ENCODE measurements at places on chromosomes 7 and 10. TPM values are rescaled to one million over a fixed set of nuclear protein-coding genes. Genes with fewer than 3 reads are reported as not detected.

The ELMO1 gene
- 29.2 TPM for total RNA-seq

The MACROH2A2 gene
- total RNA-seq = 22.9 TPM

DNA sequence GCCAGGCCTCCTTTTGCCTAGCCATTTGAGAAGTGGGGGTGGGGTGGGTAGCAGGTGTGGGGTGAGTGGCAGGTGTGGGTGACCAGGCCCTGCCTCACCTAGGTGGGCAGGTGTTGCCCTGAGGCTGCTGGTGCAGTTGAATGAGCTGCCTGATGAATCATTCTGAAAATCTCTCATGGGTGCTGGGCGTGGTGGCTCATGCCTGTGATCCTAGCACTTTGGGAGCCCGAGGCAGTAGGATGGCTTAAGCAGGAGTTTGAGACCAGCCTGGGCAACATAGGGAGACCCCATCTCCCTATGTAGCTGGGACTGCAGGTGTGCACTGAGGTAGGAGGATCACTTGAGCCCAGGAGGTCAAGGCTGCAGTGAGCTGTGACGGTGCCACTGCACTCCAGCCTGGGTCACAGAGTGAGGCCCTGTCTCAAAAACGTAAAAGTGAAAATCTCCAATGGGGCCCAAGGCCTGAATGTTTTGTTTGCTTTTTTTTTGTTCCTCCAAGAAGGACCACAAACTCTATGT is 17.7 kb downstream of the TSPAN14 start:
- no peak for DNase-seq

GRCh38 chr7:84047085-84047484 is 147.5 kb downstream of the SEMA3A start:
- no peak for DNase-seq

GRCh38 chr10:126609566-126609965 is 60.9 kb downstream of the C10orf90 start:
- DNase-seq = no peak

The HOXA9 gene
- 20.4 TPM for total RNA-seq

- DNase-seq = no peak
These were observed 44.7 kb downstream of the ABLIM1 start for GRCh38 chr10:114613237-114613979.

The GFRA1 gene
- total RNA-seq = 109 TPM

DNA sequence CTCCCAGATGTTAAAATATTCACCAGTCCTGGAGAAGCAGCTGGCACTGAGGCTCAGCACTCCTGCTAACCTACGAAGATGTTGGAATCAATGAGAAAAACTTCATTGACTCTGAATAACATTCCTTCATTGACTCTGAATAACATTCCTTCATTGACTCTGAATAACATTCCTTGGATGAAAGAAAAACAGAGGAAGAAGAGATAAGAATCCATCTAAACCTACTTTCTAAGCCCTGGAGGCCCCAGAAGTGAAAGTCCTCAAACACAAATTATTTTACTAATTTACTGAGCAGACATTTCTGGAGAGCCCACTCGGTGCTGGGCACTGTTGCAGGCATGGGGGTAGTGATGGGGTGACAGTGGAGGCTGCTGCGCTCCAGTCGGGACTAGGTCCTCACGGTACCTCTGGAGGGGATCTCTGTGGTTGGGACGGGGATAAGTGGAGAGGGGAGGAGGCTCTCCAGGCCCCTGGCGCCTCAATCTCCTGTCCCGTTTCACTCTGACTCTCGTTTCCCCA is 254.1 kb downstream of the WDR37 start:
- DNase-seq = no peak

GRCh38 chr10:130804281-130804680 is 507.2 kb downstream of the TCERG1L start:
- DNase-seq = no peak

The NPY4R gene
- 0.30 TPM for total RNA-seq

DNA sequence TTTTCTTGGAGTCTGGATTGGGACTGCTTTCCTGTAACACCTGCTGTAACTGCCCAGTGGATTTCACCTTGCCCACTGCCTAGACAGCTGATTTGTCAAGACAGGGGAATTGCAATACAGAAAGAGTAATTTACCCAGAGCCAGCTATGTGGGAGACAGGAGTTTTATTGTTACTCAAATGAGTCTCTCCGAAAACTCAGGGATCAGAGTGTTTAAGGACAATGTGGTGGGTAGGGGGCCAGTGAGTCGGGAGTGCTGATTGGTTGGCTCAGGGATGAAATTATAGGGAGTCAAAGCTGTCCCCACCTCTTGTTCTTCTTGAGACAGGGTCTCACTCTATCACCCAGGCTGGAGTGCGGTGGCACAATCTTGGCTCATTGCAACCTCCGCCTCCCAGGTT is 25.2 kb upstream of the BNIP3 start:
- no peak for DNase-seq

DNA sequence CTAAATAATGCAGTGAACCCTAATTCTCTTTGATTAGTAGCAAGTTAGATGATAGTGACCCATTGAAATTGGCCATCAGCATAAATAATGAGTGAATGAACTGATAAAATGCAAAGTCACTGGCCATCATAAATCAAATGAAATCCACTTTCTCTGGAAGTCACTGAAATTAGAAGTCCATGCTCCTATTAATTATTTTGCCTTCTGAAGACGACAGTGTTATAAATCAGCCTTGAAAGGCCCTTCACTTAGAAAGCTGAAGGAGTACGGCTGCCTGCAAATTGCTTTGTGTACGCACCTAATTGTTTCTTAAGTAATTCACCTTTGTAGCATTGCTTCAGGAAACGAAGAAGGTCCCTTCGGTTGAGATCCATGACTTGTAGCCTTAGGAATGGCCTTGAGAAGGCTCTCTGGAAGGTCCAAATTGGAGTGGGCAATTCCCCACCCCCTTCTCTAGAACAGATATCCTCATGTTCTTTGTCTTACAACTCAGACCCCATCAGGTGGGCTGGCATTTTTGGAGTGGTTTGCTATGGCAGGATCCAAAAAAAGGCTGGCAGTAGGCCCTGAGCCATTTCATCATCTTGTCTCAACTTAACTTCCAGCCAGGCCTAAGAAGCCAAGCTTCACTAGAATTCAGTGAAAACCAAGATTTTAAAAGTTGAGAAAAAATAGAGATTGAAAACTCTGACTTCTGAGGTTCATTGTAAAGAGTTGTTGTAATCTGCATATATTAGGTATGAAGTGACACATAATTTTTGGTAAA is 420.3 kb downstream of the LRMDA start:
- no peak for DNase-seq

The PSD gene
- total RNA-seq = 32.7 TPM

DNA sequence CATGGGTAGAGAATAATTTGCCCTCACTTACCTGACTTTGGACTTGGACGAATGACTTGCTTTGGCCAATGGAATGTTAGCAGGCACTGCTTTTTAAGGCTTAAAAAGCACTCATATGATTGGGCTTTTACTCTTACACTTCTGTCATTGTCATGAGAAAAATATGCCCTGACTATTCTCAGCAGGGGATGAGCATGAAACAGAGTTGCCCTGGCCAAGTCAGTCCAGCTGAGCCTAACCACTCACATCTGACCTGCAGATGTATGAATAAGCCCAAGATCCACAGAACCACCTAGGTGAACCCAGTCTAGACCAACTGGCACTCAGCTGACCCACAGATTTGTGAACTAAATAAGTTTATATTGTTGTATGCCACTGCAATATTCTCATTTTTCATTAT is 573.5 kb downstream of the TNS3 start:
- DNase-seq = no peak

DNA sequence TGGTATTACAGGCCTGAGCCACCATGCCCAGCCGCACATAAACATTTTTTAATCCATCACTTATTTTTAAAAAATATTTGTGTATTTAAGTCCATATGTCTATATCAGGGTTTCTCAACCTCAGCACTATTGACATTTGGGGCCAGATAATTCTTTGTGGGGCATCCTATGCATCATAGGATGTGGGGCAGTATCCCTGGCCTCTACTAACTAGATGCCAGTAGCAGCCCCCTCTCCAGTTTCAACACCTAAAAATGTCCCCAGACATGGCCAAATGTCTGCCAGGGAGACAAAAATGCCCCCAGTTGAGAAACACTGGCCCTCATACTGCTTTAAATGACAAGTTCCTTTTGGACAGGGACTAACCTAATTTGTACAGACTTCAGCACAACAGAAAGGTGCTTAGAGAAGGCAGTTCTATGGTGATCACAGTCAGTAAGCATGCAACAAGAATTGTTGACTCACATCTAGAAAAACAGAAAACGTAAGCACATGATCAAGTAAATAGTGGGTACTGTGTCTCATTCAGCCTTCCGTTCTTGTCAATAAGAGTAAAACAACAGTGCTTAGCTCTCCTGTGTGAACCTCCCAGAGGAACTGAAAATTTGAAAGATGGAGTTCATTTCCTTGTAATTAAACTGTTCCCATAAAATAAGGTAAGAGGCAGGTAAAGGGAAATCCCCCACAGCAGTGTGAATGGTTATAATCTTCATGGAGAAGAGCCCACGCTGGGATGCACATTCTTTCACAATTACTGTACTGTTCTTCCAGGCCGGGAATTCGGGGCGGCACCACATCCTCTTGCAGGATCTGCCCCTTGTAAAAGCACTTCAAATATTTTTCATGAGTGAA is 17.3 kb upstream of the ADRB1 start:
- DNase-seq = peak; percentile 40

The SPAG6 gene
- total RNA-seq = 4.5 TPM

DNA sequence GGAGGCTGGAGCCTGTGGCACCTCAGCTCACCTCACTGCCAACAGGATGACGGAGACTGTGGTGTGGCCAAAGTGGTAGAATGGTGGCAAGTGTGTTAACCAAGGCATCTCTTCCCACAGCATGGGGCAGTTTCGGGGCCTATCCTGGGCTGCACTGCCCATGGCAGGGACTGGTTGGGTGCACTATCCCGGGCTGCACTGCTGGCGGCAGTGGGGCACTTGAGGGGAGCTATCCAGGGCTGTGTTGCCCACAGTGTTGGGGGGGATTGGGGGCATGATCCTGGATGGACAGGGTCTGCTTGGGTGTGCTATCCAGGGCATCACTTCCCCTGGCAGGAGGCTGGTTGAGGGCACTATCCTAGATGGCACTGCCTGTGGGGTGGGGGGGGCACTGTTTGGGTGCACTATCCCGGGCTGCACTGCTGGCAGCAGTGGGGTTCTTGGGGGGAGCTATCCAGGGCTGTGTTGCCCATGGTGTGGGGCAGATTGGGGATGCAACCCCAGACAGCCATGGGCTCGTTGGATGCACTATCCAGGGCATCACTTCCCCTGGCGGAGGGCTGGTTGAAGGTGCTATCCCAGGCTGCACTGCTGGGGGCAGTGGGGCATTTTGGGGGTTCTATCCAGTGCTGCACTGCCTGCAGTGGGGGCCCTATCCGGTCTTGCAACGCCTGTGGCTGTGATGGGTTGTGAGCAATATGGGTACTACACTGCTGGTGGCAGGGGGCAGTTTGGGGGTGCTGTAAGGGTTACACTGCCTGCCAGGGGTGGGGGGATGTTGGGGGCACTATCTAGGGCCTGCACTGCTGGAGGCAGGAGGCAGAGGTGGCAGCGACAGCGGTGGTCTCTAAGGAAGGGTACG is 129.7 kb downstream of the ZNF248 start:
- no peak for DNase-seq

- no peak for DNase-seq
These were observed 170.0 kb upstream of the PHF14 start for GRCh38 chr7:10803720-10804119.

The FKBP6 gene
- total RNA-seq = 0.11 TPM

The CUZD1 gene
- total RNA-seq = 0.88 TPM

DNA sequence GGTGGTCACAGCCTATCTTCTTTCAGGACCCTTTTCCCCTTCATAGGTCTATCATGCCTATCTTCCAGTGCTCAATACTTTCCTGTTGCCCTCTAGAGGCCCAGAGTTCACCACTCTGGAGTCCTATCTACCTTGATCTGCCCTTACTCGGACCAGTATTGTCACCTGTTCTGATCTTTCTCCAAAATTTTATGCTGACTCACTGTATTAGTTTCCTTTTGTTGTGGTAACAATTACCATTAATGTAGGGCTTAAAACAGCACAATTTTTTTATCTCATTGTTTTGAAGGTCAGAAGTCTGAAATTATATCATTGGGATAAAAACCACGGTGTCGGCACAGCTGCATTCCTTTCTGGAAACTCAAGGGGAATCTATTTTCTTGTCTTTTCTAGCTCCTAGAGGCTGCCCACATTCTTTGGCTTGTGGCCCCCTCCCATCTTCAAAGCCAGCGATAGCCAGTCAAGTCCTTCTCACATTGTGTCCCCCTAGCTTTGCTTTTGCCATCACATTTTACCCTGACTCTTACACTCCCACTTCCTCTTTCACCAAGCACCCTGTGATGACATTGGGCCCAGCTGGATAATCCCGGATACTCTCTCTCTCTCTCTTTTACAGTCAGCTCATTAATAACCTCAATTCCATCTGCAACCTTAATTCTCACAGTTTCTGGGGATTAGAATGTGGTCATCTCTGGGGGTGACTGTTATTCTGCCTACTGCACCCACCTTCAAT is 54.6 kb downstream of the TFAM start:
- no peak for DNase-seq

DNA sequence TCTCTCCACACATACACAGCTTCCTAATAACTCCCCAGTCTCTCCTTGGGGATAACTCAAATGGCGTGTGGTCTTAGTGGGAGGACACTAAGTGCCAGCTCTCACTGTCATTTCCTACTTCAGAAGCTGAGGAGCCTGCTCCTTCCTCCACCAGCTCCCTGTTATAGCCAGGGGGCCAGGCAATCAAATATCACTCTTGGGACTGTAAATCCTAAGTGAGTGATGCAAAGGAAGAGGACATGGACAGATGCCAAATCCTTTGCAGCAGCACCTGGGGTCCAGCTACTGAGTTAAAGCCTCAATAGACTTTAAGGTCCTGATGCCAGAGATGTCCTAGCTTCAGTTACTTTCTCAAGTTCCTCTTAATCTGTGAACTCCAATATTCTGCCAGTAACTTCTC is 34.1 kb downstream of the SEM1 start:
- DNase-seq = no peak

- DNase-seq = no peak
These were observed 44.0 kb upstream of the CRTAC1 start for GRCh38 chr10:98074315-98074911.

GRCh38 chr7:139659922-139660316 is 117.9 kb downstream of the HIPK2 start:
- no peak for DNase-seq

The RPS24 gene
- total RNA-seq = 1,301 TPM

GRCh38 chr7:75010036-75010435 is 45.5 kb downstream of the CASTOR2 start:
- DNase-seq = no peak

- DNase-seq = no peak
These were observed 46.7 kb downstream of the PKD1L1 start for GRCh38 chr7:47901542-47901941.

DNA sequence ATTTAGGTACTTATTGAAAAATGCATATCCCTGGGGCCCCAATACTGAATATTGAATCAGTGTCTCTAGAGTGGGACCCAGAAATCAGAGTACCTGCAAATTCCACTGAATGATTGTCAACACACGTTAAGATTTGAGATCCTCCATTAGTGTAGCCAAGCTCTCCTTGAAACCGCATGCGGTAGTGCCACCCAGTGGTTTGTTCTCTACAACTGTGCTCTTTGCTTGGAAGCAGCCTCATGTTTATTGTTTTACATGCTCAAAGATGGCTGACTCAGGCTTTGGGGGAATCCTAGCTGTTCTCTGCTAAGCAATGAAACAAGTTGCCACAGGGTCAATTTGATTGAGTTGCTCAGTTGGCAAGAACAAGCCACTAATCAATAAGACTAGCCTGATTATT is 340.2 kb upstream of the CELF2 start:
- peak; percentile 20 for DNase-seq
